ENCODE measurements at places on chromosomes 5 and 9.

DNA sequence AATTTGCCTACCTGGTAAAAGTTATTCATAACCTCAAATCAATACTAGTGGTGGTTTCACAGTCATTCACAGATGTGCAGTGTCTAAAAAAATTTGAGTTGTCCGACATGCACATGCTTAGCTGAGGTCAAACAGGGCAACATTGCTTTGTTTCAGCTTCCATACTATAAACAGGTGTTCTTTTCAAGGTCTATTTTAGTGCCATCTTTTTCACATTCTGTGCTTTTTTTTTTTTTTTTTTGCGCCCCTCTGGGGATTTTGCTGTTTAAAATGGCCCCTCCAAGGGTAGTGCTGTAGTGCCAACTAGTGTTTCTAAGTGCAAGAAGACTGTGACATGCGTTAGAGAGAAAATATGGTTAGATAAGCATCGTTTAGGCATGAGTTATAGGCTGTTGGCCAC lies 14.5 kb downstream of the PHAX start:
- DNase-seq = no peak

DNA sequence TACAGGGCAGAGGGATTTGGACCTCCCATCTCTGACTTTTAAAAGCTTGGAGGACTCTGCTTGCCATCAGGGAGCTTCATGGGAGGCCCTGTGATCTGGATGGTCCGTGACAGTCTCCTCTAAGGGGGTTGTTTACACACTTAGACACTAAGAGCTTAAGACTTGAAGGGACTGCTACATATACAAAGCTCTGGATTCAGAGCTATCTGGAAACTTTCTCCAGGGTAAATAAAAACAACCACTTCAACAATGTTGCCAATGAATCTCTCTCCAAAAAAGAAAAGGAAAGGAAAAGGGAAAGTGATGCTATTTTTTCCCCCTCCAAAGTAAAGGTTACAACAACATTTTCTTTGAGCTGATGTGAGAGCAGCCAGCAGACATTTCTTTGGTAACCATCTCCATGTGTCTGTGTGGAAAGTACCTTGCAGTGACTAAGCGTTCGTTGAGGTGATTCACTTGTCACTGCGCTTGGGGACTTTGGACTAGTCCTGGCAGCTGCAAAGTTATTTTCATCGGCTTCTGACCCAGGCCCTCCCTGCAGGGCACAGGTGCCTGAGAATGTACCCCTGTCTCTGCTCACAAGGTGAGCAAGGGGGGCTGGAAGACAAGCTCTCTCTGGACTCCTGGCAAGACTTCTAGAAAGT lies 262.1 kb upstream of the KLF4 start:
- no peak for DNase-seq

DNA sequence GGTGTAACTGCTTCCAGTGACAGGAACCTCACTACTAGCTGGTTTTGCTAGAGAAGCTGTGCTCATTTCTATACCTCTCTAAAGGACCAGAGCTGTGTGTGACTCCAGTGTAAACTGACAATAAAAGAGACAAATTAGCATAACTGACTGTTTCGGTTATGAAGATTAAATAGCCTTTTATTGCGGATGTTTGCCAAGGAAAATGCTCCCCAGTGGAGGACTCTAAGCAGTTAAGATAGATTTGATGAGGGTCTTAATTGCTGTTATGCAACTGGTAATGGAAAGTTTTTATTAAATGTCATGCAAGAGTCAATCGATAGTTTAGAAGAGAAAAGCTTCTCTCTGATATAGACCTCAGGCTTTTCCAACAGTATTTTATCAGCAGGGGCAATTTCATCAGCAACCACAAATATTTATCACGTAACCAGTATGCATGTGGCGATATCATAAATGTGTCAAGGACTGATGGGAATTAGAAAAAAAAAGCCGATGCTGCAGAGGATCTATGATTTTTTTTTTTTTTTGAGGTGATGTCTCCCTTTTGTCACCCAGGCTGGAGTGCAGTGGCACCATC lies 275.2 kb upstream of the DMAC1 start:
- no peak for DNase-seq

GRCh38 chr9:35813434-35814105 lies 1.3 kb downstream of the HINT2 start:
- no peak for DNase-seq

- no peak for DNase-seq
Observed at GRCh38 chr5:135598691-135599395, 20.1 kb upstream of the CXCL14 start.

GRCh38 chr9:13023498-13023897 lies 248.7 kb downstream of the LURAP1L start:
- DNase-seq = no peak

DNA sequence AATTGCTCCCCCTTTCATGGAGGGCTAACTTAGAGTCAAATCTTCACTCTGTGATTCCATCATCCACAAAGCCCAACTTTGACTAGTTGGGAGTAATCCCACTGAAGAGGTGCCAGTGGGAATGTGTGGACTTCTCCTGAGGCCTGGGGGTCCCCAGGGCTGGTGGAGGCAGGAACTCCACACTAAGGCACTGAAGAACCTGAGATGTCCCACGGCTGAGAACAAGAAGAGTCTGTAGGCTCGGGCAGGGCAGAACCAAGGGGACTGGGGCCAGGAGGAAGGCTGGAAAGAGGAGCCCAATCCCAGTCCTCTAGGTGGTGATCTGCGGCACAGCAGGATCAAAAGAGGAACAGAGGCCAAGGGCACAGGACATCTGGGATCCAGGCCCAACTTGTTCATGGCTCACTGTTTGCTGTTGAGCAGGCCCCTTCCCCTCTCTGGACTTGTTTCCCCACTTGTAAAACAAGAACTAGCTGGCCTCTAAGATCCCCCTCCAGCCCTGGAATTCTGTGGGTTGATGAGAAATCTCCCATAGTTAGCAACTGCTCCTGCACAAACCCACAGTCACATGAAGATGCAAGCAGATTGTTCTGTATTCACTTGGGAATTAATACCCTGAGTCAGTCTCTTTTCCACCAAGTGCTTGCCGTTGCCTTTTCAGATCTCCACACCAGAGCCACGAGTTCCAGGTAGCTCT lies 32.7 kb upstream of the ALDH1B1 start:
- DNase-seq = no peak

DNA sequence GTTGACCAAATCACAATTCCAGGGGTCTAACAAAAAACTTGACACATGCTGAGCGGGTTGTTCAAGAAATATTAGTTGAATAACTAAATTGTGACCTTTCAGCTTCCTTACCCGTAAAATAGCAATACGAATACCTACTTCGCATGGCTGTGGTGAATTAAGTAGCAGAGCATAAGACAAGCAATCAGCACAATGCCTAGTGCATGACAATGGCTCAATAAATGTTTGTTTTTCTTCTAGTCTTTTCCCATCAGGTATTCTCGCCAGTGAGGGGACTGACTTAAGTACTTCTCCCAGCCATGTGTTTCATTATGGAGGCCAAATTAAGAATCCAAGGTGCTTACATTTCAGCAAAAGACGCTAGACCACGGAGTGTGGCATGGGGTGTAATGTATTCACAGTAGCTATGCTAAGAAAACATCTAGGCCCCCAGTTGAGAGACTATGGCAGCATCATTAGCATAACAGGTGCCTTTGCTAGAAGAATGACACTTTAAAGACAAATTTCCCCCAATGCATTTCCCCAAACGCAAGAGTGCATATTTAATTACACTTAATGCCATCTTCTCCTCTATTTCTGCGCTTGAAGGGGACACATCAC lies 145.9 kb downstream of the ASTN2 start:
- no peak for DNase-seq

GRCh38 chr9:87198716-87199115 lies 251.4 kb upstream of the GAS1 start:
- DNase-seq = no peak

- no peak for DNase-seq
Observed at GRCh38 chr5:63008195-63008594, 429.6 kb downstream of the LRRC70 start.

- peak; percentile 44 for DNase-seq
Observed at GRCh38 chr5:142426129-142427014, 101.6 kb upstream of the SPRY4 start.

- no peak for DNase-seq
Observed at GRCh38 chr9:91655215-91655614, 231.6 kb upstream of the NFIL3 start.

DNA sequence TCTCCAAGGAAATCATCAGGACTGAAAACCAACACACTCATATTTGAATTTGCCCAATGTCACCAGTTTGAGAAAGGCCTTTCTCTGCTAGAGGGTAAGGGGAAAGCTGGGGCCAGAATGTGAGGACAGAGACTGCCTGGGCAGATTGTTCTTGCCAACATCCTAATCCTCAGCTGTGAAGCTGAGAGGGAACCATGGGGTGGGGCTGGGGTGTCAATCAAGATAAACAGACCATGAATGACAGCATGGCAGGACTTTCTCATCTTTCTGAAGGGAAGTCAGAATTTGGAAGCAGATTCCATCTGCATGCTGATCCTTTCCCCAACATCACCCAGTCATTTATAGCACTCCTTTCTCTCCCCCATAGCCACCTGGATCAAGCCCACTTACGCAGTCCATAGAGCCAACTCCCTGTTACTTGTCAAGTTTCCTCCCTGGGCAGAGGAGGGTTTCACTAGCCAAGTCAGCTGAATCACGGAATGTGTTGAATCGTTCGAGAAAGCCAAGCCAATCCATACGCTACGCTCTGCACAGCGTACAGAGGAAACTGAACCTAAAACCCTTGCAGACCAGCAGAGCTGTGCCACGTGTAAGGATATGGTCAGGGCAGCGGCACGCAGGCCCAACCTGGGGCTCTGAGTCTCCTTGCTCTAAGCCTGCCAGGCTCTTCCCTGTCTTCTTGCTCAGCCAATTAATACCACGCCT lies 14.9 kb downstream of the GLDC start:
- DNase-seq = no peak

DNA sequence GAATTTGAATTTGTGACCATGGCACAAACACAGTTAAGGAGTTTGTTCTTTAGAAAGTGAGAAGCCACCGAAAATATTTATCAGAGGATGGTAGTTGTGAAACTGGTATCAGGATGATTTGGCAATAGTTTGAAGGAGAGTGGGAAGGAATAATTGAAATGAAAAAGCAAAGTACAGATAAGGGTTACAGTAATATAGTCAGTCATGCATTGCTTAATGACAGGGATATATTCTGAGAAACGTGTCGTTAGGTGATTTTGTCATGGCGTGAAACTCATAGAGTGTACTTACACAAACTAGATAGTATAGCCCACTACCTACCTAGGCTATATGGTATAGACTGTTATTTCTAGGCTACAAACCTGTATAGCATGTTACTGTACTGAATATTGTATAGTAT lies 84.2 kb downstream of the GPBP1 start:
- DNase-seq = no peak
